ENCODE measurements at places on chromosomes 1 and 21.

GRCh38 chr1:225460737-225461532 lies 33.1 kb upstream of the LBR start:
- DNase-seq: peak; percentile 46

DNA sequence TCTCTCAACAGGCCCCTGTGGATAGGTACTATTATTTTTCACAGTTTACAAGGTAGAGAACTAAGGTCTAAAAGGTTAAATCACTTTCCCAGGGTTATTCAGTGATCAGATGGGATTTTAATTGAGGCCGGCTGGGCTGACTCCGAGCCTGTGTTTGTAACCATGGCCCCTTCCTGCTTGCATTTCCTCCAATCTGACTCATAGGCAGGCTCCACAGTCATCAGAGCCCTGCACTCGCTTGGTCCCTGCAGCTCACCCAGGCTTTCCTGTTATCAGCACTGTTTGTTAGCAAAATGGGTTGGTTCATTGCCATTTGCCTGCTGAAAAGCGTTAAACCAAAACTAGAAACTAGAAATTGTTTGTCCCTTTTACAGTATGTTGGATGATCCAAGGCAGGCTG lies 41.4 kb upstream of the LMX1A start:
- DNase-seq: peak; percentile 74

DNA sequence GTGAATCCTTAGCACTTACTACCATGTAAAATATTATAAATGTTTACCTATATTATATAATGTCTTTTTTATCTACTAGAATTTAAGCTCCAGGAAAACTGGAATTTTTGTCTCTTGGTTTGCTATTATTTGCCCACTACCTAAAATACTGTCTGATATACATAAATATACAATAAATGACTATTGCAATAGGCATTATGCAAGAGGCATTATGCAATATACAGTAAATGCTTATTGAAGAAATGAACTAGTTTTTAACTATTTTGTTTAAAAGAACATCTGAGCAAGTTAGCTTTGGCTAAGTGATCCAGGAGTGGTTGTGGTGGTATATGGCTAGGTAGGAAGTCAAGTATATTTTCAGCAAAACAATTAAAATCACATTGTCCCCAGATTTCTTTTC lies 640.2 kb upstream of the PKN2 start:
- DNase-seq: no peak

DNA sequence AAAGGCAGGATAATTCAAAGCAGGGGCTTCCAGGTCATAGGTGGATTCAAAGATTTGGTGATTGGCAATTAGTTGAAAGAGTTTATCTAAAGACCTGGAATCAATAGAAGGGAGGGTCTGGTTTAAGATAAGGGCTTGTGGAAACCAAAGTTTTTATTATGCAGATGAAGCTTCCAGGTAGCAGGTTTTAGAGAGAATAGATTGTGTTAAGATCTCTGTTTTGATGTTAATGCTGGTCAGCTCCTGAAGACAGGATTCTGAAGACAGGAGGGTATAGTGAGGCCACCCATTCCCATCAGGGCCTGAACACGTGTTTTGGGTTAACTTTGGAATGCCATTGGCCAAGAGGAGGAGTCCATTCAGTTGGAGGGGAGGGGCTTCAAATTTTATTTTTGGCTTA lies 6.1 kb upstream of the PTBP2 start:
- no peak for DNase-seq

- DNase-seq: no peak
These were observed 29.3 kb downstream of the ATP5PO start for GRCh38 chr21:33886321-33886720.

DNA sequence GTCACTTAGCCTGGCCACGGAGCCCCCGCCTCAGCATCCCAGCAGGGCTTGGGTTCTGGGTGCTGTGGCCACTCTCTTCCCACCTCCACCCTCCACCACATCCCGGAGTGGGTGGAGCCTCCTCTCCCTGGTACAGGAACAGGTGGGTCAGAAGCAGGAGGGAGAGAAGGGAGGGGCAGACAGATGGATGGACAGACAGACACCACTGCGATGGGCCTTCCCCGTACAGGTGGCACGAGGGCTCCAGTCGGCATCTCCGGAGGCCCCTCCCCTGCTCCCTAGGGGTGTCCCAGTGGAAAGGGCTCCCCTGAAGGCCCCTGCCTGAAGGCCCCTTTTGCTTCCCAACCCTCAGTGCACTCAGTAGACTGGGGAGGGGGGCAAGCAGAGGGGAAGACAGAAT lies 96.9 kb upstream of the TARDBP start:
- no peak for DNase-seq

DNA sequence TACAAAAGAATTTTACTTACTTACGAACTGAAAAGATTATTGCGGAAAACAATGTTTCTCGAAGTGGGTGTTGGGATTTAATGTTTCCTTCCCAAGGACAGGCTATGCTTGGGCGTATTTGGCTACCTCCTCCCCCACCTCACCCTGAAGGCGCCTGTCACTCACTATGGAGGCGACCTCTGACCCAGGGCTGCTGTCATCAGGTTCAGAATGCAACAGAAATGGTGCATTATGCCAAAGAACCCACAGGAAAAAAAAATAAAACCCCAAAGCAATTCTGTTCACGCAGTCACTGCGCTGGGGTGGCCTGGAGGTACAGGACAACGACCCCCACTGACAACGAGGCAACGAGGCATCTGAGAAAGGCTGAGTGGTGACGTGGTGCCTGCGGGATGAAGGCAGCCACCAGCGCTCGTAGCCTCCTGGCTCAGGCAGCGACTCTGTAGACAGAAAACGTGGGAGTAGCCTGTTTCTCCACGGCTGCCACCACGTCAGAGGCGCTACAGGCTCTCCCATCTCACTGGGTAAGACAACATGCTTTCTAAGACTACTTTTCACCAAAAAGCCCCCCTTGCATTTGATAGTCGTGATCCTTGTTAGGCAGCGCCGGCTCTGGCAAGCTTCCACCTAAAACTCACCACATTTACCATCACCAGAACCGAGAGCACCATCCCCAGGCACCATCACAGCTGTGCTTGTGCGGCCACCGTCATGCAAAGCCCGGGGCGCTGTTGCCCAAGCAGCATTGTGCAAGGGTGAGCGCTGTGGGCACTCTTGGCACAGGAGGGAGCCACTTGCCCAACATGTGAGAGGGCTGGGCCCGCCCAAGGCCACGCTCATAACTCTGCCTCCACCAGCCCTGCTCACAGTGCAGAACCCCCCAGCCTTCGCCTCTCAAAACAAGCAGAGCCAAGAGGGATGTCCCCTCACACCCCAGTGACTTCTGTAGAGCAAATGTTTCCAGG lies 14.3 kb downstream of the NADK start:
- no peak for DNase-seq

GRCh38 chr1:32525661-32526444 lies 13.4 kb upstream of the ZBTB8A start:
- DNase-seq: no peak

- DNase-seq: no peak
These were observed 6.4 kb downstream of the FOXD3 start for GRCh38 chr1:63328781-63329180.

DNA sequence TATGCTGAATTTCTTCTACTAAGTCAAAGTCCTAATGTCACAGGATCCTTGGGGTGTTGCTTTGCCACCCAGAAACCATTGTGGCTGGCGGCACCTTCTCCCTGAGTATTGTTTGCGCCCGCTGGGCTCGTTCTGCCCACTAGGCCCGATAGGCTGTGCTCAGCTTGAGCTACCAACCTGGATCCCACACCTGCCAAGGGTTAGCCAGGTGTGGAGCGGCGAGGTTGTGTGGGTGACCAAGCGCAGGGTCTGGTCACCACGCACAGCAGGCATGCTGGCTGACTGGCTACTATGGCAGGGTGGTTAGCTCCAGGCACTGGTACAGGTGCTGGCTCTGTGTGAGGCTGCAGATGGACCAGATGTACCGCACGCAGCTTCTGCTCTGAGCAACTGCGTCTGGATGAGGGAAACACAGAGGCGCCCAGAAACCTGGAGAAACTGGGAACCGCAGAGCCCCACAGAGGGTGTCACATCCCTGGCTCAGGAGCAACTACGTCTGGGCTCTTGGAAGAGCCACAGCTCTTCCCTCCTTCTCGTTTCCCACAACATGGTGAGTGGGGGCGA lies 50.3 kb upstream of the SCYL3 start:
- DNase-seq: no peak

GRCh38 chr1:198612471-198613260 lies 26.2 kb upstream of the PTPRC start:
- DNase-seq: no peak

DNA sequence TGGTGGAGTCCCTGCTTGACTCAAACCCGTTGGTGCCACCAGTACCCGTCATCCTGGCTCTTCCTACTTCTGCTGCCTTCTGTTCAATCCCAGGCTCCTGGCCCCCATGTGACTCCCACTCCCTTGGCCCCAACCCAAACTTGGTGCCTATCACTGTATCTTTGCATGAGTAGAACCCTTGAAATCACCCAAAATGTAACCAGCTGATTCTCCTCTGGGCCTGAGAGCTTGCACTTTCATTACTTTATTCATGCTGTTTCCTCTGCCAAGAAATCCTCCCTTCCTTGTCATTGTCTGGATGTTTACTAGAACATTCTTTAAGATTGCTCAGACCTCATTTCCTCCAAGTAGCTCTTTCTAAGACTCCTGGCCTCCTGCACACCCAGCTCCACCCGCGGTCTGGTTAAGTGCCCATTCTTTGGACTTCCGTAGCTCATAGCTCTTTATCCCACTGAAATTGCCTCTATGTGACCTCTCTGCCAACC lies 15.7 kb downstream of the PTAFR start:
- peak; percentile 37 for DNase-seq

- no peak for DNase-seq
These were observed 217.5 kb downstream of the LRRC40 start for GRCh38 chr1:69987881-69988280.

DNA sequence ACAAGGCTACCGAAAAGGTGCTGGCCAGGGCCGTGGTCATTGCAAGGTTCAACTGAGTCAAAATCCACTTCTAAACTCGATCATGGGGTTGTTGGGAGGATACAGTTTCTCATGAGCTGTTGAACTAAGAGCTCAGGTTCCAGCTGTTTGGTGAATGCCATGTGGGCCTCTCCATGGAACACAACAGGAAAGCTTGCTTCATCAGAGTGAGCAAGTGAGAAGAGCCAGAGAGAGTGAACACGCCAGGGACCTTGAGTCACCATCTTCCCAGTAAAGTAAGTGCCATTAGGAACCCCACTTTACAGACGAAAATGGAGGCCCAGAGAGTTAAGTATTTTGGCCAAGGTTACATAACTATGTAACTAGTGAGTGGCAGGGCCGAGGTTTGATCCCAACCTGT lies 475.1 kb upstream of the VAMP3 start:
- DNase-seq: no peak

DNA sequence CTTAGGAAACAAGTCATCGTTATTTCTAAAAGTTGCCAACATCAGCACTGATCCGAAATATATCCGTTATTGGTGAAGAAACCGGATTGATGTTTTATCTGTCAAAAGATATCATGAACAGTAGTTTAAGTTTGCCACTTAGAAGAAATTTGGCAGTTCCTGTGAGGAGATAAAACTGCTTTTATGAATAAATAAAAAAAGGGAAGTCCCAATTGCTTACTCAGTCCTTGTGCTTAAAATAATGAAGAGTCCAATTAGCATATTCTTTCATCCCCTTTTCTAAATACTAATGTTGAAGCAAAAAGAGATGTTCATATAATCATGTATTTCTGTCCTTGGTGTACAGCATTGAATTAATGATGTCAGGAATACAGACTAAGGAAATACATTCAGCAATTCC lies 164.6 kb downstream of the NCAM2 start:
- DNase-seq: no peak

DNA sequence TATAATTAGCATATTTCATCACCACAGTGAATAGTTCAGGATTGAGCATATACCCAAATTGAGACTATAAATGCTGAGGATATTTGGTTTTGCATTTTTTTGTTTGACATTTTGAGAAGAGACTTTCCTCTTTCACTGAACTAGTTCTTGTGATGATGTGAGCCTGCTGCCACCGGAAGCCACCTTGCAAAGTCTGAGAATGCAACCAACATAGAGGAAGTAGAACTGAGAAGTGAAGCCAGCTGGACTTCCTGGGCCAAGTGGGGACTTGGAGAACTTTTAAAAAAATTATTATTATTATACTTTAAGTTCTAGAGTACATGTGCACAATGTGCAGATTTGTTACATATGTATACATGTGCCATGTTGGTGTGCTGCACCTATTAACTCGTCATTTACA lies 102.3 kb downstream of the RPE65 start:
- no peak for DNase-seq
